Brain (organoid and tissue), 16 donors: ENCODE measurements at places on chromosomes 4 and X. TPM values are rescaled to one million over a fixed set of nuclear protein-coding genes. Genes with fewer than 3 reads are reported as not detected.

Gene CXorf49
- not detected for polyA plus RNA-seq

Gene MAGEA4
- not detected for polyA plus RNA-seq

Gene GAGE10
- polyA plus RNA-seq, result not detected

Gene PPEF2
- polyA plus RNA-seq, result not detected

GRCh38 chr4:76091052-76091451 is 16.5 kb downstream of the ART3 start:
- DNase-seq, result no peak

- no peak for DNase-seq
Observed at GRCh38 chr4:4260185-4260751, 12.2 kb upstream of the TMEM128 start.

DNA sequence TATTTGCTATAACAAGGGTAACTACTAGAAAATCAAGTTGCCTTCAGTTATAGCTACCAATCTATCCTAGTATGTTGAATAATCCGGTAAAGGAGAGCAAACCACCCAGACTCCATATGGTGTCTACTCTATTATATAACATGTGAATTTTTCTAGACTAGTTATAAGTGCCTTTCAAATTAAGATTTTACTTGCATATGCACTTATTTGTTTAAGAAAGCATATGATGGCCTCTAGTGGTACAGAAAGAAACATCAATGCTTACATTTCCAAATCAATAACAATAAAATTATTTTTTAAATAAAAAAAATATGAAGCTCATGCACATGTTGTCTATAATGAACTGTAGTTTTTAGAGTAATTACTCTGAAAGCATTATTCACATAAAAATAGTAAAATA is 1516.4 kb upstream of the PABPC4L start:
- DNase-seq, result no peak

DNA sequence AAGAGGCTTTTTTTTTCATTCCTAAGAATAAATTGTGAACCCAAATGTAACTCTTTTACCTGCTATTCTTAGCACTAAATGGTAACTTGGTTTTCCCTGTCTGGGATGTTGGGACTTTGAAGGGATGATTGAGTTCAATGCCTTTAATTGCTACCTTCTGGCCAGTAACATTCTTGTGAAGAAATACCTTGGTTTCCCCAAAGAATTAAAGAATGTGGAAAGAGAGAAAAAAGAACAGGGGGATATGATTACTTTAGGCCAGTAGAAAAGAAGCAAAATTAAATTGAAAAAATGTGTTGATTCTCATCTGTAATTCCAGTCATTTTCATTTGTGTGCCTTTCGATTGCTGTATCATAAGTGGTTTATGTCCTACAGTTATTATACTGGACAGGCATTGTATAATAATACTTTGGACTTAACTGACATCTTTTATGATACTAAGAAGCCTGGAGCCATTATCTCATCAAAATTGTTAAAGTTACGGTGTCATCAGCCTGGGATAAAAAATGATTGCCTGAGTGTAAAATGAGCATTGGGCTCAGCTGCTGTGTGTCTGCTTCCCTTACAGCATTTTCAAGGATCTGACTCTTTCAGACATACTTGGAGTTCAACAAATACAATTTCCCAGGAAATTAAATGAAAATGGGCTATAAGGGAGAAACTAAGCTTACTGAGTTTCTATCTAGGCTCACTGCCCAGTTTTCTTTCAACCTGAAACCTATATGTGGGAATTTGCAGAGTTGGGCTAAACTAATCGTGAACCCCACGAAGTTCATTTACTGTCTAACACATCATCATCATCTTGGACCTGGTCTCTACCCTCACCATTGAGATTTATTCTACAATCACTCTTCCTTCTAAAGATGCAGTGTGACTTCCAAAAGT is 146.3 kb downstream of the SHROOM3 start:
- no peak for DNase-seq

DNA sequence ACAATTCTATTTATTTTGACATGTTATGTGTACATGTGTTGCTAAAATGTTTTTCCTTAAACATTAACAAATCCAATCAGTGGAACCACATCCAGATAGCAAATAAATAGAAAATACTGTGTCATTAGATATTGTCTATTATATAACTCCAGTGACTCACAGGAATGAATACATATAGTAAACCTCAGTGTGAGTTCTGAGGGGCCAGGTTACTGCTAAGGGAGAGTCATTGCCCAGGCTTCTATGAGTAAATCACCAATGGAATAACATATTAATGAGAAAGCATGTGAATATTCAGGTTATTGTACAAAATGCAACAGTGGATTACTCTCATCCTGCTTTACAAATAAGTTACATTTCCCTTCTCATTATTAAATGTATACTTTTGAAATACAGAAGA is 27.2 kb downstream of the TACR3 start:
- DNase-seq, result no peak

DNA sequence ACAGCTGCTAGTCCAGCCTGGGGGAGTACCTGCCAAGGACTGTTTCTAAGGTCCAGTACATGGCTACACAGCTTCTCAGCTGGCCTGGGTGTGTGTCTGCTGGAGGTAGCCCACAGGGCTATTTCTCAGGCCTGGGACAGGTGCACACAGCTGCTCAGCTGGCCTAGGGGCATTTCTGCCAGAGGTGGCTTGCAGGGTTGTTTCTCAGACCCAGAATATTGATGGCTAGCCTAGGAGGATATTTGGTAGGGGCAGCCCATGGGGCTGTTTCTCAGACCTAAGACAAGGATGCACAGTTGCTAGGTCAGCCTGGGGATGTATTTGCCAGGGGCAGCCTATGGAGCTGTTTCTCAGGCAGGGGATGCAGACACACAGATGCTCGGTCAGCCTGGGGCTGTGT is 29.4 kb downstream of the RAB28 start:
- DNase-seq, result no peak

- DNase-seq, result no peak
Observed at GRCh38 chr4:137601934-137602333, 69.6 kb upstream of the PCDH18 start.

GRCh38 chr4:91734682-91735081 is 569.1 kb upstream of the GRID2 start:
- no peak for DNase-seq

- no peak for DNase-seq
Observed at GRCh38 chr4:186676531-186677161, 47.0 kb downstream of the FAT1 start.

- no peak for DNase-seq
Observed at GRCh38 chrX:134948333-134949241, 42.2 kb upstream of the SMIM10 start.
